ENCODE measurements at places on chromosomes 1 and 21.

GRCh38 chr1:247421074-247421473 lies 5.1 kb downstream of the NLRP3 start:
- no peak for DNase-seq

GRCh38 chr1:82604524-82604923 lies 803.8 kb downstream of the ADGRL2 start:
- DNase-seq, result no peak

DNA sequence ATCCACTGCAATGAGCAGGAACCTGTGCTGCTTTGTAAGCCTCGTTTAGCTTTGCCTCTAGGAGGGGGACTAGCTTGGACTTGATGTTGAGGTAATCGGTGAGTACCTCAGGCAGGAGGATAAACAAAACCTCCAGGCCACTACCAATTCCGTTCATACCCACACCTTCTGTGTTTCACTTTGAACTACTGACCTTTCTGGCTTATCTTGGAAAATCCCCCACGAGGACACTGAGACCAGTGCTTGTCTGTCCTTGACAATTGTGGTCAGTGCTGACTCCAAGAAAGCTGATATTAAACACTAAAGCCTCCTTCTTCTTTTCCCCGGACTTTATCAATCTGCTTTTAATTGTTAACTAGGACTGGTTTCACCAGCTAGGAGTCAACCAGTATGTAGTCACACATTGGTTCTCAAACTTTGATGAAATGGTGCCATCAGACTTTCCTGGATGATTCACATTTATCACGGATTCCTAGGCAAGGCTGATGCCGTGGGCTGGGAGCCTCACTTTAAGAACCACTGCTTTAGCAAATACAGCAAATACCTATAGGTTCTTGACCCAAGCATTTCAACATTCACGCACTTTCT lies 52.7 kb downstream of the TGFB2 start:
- DNase-seq, result no peak

DNA sequence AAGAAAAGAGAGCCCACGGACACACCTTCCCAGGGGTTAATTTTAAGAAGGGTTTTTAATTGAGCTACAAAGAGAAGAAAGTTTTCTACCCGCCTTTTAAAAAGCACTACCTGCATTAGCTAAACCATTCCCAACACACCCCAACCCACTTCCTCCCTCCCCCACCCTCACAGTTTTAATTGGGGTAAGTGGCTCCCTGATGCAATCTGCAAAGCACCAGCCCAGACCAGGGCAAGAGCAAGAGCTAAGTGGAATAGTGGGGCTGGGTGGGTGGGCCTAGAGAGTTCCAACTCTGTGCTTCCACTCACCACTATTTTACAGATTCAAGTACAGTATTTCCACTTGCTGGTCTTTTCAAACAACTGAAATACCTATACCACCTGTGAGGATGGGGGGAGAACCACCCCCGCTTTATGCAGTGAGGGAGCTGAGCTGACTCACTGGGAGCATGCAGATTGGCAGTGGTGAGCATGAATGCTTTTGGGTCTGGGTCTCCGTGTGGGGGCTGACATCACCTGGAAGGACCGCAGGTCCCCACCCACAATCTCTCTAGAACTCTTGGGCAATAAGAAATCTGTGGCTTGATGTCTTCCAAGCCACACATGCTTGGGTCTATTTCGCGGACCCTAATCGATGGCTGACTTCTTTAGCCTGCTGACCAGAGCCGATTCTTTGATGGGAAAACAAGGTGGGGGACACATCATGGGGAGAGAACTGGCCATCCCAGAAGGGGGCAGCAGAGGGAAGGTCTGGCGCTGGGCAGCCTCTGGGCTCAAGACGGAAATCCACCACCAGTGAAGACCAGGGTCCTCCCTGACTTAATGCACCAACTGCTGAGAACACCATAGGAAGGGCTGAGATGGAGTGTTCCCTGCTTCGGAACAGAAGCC lies 95.5 kb downstream of the SSBP3 start:
- DNase-seq, result peak; percentile 17

GRCh38 chr21:31803039-31804007 lies 69.5 kb upstream of the HUNK start:
- DNase-seq, result no peak

DNA sequence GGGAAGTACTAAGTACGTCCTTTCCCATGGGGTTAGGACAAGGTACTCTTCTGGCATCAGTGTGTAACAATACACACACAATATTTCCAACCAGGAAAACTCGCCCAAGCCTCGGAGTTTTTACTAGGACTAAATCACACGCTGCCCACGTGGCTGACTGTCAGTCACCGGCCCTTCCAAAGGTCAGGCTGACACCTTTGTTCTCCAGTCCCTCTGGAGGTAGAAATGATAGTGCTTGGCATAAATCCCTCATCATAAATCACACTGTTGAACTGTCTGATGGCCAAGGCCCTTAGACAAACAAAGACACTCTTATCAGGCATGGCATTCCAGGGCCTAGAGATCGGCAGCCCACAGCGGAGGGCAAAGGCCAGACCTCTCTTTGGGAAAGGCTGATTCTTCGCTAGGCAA lies 16.9 kb upstream of the SLAMF9 start:
- no peak for DNase-seq

DNA sequence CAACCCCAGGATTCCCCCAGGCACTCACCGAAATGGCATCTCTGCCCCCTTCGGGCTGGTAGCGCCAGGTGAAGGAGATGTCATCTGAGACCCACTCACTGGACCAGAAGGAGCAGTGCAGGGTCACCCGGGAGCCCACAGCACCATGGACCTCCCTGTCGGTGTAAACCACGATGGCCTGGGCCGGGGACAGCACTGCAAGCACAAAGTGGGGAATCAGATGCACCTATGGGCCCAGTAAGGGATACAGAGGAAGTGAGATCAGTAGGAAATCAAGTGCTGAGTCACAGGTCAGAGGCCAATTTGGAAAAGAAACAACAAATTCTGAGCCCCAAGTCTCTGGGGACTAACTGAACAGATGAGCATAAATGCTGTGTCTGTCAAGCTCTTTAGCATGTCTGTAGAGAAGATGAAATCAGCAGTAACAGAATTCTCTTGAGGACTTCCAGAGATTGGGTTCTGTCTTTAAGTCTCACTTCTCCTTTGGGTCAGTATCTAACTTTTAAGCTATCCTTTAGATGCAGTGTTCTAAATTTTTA lies 2.5 kb downstream of the MPZ start:
- peak; percentile 18 for DNase-seq

DNA sequence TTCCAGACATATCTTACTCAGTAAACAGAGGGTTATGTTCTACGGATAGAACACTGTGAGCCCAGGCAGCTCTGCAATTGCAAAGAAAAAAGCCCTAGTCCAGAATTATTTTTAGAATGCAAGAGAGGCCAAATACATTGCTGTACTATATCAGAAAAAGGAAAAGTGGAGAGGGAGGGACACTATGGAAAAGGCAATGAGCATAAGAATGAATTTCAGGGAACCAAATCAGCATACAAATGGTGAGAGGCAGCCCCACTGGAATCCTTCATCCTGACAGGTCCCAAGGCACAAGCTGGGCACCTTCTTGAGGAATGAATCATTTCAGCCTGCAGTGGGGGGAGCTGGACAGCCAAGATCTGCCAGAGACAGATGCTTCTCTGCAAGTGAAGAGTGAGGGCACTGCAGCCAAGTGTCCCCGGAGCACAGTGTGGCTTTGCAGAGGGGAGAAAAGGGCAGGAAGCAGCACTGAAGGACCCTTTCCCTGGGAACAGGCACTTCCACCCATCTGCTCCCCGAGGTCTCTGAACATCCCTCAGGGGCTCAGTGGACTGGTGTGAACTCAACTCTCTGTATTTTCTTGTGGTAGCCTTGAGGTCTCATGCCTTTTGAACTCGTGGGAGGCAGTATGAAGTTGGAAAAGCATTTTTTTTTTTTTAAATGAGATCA lies 115.6 kb downstream of the XCL2 start:
- DNase-seq, result no peak

DNA sequence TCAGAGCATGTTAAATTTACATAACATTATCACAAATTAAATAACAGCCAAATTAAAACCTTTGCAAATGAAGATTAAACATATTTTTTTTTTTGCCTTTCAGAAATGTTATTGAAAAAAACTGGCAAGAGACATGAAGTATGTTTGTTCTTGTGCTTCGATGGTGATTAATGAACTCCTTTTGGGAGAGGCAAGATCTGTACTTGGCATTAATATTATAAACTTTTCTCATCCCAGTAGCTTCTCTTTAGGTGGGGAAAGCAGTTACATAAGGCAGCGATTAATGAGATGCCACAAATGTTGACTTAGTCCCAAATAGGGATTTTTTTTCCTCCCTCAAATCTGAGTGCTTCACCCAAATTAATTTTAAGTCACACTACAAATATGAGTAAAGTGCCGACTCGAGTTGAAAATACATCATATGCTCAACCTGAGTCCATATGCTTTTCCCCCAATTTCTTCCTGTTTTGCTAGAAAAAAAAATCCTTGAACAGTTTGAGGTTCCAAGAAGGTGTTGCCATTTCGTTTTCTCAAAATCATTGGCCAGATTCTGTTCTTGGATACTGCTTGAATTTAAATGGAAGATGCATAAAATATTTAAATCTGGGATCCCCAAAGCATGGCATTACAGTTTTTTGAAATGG lies 294.5 kb downstream of the VAV3 start:
- no peak for DNase-seq

GRCh38 chr21:41458121-41458520 lies 32.1 kb downstream of the MX1 start:
- no peak for DNase-seq

- DNase-seq, result no peak
These were observed 30.7 kb upstream of the KIAA1614 start for GRCh38 chr1:180881806-180882509.

DNA sequence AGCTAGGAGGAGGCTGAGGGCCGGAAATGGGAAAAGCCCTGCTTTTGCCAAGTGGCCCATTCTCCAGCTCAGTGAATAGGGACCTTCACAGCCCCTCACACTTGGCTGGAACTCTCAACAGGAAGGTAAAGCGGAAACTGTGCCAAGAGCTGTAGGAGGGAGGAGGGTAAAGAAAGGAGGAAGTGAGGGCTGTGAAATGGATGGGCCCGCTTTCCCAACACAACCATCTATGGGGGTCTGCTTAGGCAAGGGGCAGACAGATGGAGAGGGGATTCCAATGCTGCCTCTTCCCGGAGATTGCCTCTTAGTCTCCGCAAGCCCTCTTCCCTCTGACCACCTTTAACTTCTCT lies 5.2 kb downstream of the INKA2 start:
- DNase-seq, result no peak

DNA sequence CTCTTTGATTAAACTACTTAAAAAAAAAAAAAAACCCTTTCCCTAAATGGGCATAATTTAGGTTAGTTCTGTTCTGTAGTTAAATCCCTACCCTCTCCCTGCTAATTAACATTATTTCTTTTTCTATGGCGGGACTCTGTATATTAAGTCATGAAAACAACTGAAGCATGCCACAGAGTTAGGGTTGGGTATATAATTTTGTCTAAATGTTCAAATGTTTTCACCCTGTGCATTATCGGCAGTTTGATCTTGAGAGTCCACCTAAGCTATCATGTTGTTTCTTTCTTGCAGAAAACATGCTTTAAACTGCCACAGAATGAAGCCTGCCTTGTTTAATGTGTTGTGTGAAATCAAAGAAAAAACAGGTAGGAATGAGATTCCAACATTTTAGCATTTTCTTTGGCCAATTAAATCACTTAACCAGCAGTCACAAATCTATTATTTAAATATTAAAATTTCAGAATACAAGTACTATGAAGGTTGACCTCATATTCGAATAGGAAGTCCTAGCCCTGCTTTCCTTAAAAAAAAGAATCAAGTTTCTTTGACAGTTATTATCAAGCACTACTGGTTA lies 4.0 kb downstream of the PBX1 start:
- no peak for DNase-seq

- DNase-seq, result no peak
These were observed 16.5 kb downstream of the ATF3 start for GRCh38 chr1:212624976-212625501.

GRCh38 chr1:2137257-2138121 lies 57.1 kb downstream of the FAAP20 start:
- DNase-seq, result no peak

DNA sequence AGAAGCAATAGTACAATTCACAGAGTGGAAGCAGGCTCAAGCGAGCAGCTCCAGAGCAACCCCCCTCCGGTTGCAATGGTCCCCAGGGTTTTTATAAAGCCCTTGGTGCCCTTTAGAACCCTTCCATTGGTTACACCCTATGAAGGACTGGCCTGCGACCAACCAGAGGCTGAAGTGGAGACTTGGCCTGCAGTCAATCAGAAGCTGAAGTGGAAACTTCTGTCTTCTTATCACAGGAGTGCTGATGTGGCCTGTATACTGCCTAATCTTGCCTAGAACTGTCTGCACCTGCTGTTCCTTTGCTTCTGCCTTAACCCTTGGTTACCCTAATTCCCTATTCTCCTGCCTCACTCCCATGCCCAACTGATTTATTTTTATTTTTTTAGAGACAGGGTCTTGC lies 15.4 kb upstream of the FRRS1 start:
- DNase-seq, result no peak

DNA sequence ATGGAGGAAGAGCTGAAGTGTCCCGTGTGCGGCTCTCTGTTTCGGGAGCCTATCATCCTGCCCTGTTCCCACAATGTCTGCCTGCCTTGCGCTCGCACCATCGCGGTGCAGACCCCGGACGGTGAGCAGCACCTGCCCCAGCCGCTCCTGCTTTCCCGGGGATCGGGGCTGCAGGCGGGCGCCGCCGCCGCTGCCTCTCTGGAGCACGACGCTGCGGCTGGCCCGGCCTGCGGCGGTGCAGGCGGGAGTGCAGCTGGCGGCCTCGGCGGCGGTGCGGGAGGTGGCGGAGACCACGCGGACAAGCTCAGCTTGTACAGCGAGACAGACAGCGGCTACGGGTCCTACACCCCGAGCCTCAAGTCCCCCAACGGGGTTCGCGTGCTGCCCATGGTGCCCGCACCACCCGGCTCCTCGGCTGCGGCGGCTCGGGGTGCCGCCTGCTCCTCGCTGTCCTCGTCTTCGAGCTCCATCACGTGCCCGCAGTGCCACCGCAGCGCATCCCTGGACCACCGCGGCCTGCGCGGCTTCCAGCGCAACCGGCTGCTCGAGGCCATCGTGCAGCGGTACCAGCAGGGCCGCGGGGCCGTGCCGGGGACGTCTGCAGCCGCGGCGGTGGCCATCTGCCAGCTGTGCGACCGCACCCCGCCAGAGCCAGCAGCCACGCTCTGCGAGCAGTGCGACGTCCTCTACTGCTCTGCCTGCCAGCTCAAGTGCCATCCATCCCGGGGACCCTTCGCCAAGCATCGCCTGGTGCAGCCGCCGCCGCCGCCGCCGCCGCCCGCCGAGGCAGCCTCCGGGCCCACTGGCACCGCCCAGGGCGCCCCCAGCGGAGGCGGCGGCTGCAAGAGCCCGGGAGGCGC lies 1.3 kb downstream of the TRIM67 start:
- DNase-seq, result no peak

DNA sequence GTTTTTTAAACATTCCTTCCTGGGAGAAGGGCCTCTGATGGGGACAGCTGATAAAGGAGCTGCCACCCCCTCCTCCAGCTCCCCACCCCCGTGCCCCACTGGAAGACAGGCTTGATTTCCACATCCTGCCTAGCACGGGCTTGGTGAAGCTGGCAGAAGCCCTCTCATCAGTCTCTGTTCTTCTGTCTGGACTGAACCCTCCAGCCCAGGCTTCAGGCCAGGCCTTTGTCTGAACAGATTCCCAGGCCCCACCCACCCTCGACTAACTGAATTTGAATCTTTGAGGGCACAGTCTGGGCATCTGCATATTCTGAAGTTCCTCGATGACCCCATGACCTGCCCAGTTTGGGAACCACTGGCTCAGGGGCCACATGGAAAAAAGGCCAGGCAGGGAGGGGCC lies 75.3 kb downstream of the CD58 start:
- no peak for DNase-seq
